T-helper 2 cell (primary cell): ENCODE measurements at places on chromosomes 1 and 21.
A peak's percentile ranks its signal among the peaks of the same experiment; 100 is the strongest.

DNA sequence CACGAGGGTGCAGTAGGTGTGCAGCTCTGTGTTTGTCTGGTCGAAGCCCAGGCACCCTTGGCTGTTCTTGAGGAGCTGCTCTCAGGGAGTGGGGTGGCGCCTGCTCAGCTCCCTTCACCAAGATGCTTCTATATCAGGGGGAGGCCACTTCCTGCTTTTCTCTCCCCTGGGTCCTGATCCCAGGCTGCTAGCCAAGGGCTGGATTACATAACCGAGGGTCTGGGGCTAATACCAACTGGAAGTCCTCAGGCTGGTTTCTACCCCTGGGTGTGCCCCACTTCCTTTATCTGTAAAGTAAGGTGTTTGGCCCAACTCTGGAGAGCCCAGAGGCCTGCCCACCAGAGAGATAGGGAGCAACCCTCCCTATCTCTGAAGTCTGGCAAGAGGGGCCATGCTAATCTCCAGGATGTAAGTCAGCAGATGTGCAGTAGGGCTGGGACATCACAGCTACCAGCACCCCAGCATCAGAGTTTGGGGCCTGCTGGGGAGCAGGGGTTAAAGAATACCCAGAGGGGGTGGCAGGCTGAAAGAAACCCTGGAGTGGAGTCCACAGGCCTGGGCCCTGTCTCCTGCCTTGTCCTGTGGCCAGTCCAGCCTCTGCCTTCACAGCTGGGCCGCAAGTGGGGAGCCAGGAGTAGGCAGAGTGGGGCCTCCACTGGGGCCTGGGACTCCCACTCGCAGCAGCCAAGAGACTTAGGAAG, 2.1 kb downstream of the SELENBP1 start:
- DNase-seq = no peak

- no peak for DNase-seq
Observed at GRCh38 chr1:98881901-98882300, 122.8 kb downstream of the PLPPR5 start.

DNA sequence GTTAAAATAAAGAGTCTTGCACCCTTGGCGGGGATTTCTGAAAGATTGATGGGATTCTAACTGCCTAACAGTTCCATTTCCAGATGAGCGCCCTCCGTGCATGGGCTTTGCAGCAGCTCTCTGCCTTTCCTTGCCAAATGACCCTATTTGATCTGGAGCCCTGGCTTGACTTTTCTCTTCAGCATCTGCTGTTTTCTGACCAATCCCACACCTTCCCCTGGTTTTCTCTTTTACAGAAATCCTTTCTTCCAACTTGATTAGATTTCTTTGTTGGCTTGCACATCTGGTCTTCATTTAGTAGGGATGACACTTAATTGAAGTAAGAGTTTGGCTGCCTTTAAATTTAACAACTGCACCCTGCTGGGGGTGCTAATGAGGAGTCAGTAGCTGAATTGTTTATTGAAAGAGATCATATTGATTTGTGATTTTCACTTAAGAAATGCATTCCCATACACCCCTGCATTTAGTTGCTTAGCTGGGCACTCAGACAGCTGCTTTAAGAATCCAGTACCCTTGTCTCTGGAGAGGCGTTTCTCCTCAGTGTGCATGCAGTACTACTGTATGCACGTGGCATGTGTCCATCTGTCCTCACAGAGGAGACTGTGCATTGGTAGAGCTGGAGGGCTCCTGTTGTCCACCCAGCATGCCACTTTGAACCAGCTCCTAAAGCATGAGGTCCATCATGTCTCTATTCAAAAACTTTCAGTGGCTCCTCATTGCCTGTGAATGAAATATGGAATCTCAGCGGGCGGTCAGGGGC, 99.7 kb downstream of the NOS1AP start:
- no peak for DNase-seq

GRCh38 chr1:95953015-95953414, 719.0 kb downstream of the RWDD3 start:
- DNase-seq = no peak

- DNase-seq = no peak
Observed at GRCh38 chr1:13990939-13991338, 291.0 kb downstream of the PRDM2 start.

DNA sequence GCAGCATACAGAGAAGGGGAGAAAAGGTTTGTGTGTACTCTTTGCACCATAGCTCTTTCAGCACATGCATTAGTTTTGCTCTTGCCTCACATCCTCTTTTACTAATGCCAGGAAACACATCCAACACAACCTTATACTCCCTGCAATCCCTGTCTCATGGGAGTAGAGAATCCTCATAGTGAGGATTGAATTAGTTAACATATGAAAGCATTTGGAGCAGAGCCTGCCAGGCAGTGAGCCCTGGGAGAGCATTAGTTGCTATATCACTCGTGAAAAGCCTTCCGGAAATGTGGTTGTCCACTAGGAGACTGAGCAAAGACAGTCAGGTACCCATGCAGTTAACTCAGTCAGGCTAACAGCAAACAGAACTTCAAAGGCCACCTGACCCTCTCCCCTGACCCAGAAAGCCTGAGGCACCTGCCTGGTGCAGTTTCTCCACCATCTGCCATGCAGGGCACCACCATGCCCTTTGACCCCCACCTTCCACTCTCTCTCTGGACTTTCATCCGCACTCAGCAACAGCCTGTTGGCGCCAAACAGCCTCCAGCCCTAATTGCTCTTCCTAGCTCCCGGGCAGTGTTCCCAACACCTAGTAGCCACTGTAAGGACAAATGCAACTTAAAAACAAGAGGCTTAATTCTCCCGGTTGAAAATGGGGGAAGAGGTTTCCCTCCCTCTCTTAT, 14.9 kb upstream of the AGT start:
- no peak for DNase-seq

GRCh38 chr21:43726686-43727518, 8.0 kb downstream of the PDXK start:
- DNase-seq = no peak

DNA sequence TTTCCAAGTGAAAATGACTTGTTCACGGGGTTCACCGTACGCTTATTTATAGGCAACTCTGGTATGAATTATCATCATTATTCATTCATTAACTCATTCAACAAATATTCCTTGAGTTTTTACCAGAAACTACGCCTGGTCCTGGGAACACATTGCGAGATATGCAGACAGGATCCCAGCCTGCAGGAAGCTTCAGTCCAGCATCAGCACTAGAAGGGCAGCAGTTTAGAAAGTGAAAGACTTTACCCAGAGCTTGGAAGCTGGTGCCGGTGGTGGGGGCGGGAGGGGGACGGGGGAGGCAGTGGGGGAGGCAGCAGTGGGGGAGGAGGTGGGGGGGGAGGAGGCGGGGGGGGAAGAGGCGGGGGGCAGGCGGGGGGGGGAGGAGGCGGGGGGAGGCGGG, 55.9 kb downstream of the SETD4 start:
- no peak for DNase-seq

- DNase-seq = peak; percentile 36
Observed at GRCh38 chr1:226201029-226201593, 14.6 kb upstream of the ACBD3 start.

- no peak for DNase-seq
Observed at GRCh38 chr1:31930836-31931592, 7.2 kb downstream of the PTP4A2 start.

- no peak for DNase-seq
Observed at GRCh38 chr1:24374891-24375786, 38.4 kb downstream of the STPG1 start.

DNA sequence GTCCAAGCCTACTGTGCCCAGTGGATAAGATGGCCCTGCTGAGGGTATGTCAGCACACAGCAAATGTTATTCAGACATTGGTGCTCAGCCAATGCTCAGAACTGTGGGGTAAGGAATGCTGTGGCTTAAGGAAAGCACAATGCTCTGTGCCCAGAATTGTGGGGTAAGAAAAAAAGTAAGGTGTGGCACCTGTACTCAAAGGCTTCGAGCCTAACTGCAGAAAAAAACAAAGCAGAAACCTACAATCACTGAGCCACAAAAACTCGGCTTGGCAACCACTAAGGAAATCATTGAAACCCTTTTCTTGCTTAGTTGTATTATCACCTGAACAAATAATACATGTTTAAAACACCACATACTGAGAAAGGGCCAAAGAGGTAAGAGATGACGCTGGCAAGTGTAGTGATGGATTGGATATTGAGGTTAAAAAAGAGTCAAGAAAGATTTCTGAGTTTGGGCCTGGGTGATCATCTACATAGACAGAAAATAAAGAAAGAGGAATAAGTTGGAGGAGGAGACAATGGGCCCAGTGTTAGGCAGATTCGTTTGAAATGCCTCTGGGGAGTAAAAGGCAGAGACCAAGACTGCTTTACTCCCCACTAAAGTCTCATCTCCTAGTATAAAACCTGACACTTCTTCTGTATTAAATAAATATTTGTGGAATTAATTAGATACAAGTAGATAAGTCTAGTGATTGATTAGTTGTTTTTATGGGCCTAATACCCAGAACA, 25.9 kb upstream of the ATP1A1 start:
- DNase-seq = no peak

GRCh38 chr1:164953098-164953497, 394.1 kb downstream of the PBX1 start:
- DNase-seq = no peak

GRCh38 chr1:77506771-77507170, 175.7 kb downstream of the ZZZ3 start:
- DNase-seq = no peak

DNA sequence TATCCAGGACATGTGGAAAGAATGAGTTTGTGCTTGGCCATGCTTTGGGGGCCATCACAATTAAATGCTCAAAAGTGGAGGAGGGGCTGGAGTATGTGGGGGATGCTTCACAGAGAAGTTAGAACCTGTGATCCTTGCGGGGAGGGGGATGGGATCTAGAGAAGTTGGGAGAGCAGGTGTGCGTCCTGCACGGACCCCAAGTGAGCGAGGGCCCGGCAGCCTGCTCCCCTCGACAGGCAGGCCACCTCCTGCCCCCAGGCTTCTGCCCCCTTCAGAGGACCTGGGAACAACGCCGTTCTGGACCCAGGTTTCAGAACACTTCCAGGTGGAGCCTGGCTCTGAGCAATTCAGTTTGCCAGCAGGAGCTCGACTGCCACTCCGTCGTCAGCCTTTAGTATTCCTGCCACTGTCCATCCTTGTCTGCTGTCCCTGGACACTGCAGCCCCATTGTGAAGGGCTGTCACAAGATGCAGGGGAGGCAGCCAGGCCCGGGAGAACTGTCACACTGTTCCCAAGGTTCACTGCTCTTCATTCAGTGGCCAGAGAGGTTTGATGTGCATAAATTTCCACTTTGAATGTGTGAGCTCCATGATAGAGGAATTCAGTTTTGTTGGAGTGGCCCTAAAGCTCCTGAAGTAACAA, 112.2 kb downstream of the DHRS3 start:
- DNase-seq = no peak

GRCh38 chr1:152679459-152679858, 4.4 kb downstream of the LCE2C start:
- DNase-seq = no peak

GRCh38 chr21:15964236-15964855, 234.6 kb downstream of the USP25 start:
- no peak for DNase-seq

GRCh38 chr1:194233069-194233468, 1046.7 kb upstream of the B3GALT2 start:
- no peak for DNase-seq

GRCh38 chr1:100358210-100358609, 5.9 kb downstream of the CDC14A start:
- no peak for DNase-seq

DNA sequence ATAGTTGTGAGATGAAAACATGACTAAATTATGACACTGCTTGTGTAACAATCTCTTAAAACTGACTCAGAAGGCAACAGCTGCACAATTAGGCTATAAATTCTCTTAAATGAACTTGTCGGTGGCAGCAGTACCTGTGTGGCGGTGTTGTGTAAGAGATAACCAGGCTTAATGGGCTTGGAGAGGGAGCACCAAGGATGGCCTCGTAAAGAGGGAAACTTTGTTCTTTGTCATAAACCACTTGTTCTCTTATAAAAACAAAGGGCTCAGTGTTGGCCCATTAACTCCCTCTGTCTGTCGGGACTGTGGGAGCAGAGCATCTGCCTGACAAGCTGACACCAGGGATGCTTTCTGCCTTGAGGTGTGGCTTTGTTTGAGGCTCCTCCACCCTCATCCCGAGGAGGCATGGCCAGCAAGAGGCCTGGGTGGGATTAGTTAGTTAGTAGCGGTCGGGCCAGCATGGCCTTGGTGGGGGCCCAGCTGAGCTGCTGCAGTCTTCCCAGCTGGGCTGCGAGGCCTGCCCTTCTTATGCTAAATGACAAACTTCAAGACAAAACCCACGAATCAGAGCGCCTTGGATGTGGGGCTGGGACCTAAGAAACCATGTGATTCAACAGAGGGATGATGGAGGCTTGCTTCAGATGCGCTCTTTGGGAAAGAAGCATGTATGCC, 171.4 kb downstream of the CAMTA1 start:
- no peak for DNase-seq

DNA sequence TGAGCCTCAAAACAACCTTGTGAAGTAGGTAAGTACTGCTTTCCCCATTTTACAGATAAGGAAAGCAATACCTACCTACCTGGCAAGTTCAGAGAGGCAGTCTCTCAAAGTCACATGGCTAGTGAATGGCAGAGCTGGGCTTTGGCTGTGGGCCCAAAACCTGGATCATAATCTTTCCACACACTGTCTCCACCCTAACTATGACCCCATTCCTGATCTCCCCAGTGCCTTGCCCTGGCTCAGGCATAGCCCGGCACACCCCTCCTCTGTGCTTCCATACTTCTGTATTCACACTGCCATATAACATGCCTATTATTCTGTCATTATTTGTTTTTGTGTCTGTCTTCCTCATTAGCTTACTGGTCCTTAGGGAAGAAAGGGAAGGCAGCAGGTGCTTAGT, 15.9 kb downstream of the GNG12 start:
- DNase-seq = no peak

- DNase-seq = no peak
Observed at GRCh38 chr1:84574936-84575335, 696 bp upstream of the CTBS start.

DNA sequence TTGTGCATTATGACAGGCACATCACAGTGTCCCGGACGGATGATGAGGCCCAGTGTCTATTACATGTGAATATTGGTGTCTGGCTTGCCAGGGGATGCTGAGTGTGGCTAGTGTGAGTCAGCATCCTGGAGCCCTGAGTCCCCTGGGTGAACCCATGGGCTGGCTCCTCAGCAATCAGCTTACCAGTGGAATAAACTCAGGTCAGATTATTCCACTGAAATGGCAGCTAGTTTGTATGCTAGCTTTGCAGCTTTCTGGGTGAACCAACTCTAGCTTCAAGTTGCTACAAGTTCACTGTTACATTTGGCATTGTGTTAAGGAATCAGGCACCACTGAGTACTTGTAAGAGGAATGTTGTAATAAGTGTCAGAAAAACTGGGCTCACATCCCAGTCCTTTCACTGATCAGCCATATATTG, 23.9 kb upstream of the RPTN start:
- DNase-seq = no peak

GRCh38 chr1:248625971-248626370, 8.9 kb downstream of the OR2T11 start:
- no peak for DNase-seq

GRCh38 chr1:61680500-61680899, 44.4 kb downstream of the TM2D1 start:
- no peak for DNase-seq

- DNase-seq = no peak
Observed at GRCh38 chr21:15495965-15496364, 233.8 kb upstream of the USP25 start.

- DNase-seq = no peak
Observed at GRCh38 chr1:79100385-79100784, 93.9 kb upstream of the ADGRL4 start.

GRCh38 chr1:223077247-223077833, 65.7 kb downstream of the TLR5 start:
- DNase-seq = no peak
